ENCODE measurements at places on chromosomes 5 and 9.

DNA sequence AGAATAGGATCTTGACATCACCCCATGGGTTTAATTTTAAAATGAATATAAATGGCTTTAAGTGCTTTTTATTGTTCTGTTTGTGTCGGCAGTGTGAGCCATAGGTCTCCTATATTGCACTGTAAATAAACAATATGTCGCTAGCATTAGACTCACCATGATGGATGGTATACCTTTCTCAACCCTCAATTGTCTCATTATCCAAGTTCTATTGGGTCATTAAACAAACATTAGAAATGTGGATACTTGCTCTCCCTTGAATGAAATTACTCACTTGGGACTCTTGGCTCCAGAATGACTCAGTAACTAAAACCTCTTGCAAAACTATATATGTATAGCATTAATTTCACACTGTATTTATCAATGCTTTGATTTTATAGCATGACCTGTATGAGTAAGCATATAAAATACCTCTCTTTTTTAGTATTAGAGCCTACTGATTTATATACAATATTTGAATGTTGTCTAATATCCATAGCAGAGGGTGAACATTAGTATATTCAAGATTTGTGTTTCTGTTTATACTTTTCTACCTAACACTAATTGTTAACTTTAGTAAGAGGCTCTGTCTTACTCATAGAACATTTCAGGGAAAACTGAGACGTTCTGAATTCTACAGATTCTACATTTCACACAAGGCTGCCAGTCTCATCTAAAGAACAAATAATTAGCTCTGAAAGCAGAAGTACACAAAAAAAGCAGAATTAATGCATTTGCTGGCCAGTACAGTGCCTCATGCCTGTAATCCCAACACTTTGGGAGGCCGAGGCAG, 303.8 kb upstream of the PRR16 start:
- DNase-seq, result no peak

- DNase-seq, result no peak
These were observed 39.6 kb upstream of the CEP72 start for GRCh38 chr5:572398-573019.

GRCh38 chr9:99079542-99079941, 25.4 kb upstream of the TGFBR1 start:
- DNase-seq, result no peak

- no peak for DNase-seq
These were observed 166.7 kb downstream of the ZDHHC21 start for GRCh38 chr9:14526504-14526903.

GRCh38 chr5:131593921-131594320, 41.1 kb downstream of the RAPGEF6 start:
- no peak for DNase-seq
